ENCODE measurements at places on chromosomes 16 and 17.

DNA sequence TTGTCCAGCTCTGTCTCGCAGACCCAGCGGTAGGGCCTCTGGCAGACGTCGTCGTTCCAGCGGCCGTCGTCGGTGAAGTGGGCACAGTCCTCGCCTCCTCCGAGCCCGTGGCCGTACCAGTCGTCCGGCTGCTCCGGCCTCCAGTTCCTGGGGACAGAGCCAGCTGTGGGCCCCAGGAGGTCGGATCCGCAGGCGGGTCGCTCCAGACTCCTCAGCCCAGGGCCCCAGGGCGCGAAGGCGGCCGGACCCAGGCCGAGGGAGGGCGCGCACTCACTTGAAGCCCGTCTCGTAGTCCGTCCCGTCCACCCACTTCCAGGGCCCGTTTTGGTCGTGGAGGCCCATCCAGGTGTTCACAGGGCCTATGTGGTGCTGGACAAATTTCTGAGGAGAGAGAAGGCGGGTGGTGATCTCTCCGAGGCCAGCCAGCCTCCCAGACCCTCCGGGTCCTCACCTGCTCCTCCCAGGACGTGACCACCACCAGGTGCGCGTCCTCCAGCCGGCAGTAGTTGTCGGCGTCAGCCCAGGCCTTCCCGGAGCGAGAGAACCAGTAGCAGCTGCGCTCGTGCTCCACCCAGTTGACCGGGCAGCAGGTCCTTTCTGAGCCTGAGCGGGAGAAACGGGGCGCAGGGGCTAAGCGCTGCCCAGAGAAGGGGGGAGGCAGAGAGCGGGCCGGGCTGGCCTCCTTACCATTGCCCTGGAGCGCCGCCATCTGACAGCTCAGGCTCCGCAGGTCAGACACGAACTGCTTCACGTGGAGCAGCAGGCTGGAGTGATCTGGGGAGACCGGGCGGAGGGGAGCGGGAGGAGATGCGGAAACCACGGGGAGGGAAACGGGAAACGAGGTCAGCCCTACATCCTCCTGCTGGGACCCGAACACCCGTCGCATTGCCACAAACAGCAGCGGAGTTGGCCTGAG is 5.2 kb downstream of the ASGR1 start:
- DNase-seq = no peak

GRCh38 chr16:54506741-54507500 is 220.3 kb upstream of the IRX3 start:
- DNase-seq = peak; percentile 1

DNA sequence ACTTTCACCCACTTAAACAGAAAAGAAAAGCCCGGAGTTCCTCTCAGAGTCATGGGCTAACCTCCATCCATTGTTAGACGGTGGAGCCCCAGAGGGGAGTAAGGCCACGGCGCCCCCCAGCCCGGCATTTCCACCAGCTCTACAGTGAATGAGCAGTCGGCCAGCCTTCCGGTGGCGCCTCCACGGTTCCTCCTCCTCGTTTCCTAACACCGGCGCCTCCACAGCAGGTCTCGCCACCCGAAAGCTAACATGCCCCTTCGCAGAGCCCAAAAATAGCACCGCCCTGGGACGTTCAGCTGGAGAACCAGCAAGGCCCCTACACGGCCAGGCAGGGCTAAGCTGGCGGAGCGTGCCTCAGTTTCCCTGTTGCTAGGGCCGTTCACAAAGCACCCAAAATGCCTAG is 858 bp downstream of the MMD start:
- DNase-seq = no peak

- DNase-seq = no peak
Measured at GRCh38 chr17:80029258-80029974, 6.3 kb downstream of the TBC1D16 start.

DNA sequence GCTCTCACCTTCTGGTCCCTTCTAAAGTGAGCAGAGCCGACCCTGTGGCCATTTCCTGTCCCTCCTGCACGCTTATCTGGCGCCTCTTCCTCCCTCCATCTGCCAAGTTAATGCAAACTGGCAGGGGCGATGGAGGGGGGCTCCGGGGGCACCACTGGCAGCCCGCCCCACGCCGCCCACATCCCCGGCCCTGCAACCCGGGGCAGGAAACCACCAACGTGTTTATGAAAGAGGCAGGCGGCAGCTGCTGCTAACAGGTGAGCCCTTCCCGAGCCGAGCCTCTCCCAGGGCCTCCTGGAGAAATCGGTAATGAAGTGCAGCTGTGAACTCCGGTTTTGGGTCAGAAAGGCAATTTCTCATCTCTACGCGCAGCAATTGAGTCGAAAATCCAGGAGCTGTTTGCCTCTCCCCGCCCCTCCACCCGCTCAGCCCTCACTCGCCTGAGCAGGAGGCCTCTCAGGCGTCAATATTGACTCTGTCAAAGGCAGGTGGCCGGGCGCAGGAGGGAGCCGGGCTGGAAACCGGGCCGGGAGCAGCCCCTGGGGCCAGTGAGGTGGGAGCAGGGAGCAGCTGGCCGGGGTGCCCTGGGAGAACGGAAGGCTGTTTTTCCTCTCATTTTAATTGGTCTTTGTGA is 164.4 kb upstream of the GSE1 start:
- DNase-seq = no peak

GRCh38 chr16:88584676-88585075 is 14.5 kb downstream of the ZC3H18 start:
- DNase-seq = no peak

Data from C1 segment of cervical spinal cord (tissue), 14 donors.